Dermis microvascular lymphatic vessel endothelial cell (primary cell): ENCODE measurements at places on chromosomes 5 and 9.

DNA sequence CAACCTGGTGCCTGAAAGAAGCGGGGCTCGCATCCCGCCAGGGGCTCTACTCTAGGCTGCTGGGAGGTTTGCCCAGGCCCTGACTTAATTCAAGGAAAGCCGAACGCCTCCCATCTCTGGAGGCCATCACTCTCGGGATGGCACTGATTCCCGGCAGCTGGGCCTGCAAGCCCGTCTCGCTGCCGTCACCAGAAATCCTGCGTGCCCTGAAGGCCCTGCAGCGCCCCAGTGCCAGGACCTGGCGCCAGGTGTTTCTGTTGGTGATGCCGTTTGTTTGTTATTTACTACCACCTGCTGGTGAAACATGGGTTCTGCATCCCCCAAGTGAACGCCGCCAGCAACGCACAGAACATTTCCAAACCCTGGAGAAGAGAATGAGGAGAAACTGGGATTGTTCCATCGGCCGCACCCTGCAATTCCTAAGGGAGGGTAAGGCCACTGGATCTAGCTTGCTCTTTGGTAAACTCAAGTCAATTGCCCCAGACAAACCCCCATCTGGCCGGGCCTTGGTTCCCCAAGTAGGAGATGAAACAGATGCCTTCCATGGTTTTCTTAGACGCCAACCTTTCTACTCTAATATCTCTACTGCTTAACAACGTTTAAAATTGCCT is 77.9 kb downstream of the AK8 start:
- peak; percentile 49 for DNase-seq

DNA sequence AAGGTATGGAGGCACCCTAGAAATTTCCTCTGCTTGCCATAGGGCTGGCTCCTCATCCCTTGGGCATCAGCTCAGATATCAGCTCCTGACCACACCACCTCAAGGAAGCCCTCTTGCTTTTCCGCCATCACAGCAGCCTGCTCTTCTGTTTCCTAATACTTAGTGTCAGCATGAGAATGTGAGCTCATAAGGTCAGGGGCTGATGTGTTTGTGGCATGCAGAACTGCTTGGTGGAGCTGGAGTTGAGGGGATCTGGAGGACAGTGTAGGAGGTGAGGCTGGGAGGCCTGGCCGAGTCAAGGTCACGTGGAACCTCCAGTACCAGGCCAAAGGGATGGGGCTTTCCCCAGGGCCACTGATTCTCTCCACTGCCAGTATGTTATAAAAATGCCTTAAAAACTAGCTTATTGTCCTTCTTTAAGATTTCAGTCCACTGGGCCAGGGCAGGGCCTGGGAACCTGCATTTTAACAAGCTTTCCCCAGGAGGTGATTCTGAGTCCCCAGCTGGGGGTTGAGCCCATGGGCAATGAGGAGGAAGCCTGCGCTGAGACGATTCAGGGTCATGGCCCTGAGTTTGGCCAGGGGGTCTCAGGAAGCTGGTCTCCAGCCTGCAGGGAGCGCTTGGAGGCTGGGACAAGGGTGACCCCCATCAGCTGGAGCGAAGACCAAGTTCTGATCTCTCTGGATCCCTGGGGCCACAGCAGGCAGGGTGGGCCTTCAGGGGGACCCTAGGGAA is 28.6 kb downstream of the DAB2IP start:
- DNase-seq: no peak

GRCh38 chr5:178790371-178790770 is 59.9 kb upstream of the ZNF354A start:
- no peak for DNase-seq

DNA sequence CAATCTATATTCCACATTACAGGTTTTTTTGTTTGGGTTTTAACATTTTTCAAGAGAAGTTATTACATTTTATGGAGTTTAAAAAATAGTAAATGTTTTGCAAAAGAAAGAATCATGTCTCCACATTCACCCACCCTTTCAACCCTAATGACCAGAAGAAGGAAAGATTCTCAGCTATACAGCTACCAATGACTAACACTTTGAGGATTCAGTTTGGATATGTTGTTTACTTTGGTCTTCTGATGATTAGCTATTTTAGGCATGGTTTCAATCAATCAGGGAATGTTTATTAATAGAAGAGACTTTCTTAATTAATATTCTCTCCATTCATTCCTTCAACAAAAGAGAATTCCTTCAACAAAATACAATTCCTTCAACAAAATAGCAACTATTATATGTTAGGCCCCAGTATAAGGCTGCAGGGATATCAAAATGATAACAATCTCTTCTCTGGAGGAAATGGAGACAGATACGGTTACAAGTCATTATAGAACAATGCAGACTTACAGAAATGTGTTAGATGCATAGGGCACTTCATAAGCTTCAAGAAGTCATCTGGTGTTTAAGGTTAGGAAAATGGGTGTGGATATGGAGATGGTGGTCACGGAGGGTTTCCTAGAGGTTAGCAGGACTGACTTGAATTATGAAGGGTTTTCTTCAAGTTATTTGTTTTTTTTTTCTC is 9.3 kb upstream of the NR3C1 start:
- no peak for DNase-seq

DNA sequence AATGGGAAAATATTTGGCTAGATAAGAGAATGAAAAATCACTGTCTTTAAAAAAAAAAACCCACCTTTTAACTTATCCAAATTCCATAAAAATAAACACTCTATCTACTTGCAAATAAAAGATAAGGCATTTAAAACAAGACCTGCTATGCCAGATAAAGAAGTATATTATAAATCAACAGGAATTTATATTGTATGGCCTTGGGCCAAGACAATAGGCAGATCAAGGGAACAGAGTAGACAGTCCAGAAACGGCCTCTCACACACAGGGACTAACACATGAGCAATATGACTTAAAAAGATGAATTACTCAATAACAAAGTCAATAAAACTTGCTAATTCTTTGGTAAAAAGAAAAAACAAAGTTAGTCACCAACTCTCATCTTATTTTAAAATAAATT is 34.7 kb upstream of the ICE1 start:
- no peak for DNase-seq

DNA sequence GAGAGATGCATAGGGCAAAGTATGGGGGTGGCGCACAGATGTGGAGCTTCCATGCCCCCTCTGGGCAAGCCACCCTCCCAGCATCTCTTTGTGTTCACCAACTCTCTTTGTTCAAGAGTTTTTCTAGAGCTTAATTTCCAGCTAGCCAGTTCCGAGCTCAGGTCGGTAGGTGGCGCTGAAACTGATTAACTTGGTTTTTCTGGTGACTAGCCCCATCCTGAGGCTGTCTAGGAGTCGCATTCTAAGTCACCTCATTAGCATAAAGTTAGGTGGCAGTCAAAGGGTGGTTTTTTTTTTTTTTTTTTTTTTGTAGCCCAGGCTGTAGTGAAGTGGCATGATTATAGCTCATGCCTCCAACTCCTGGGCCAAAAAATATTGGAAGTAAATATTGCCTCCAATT is 476.4 kb downstream of the KDM4C start:
- DNase-seq: peak; percentile 10

- no peak for DNase-seq
These were observed 21.5 kb downstream of the PTGS1 start for GRCh38 chr9:122392284-122392683.

GRCh38 chr9:94083384-94083783 is 880 bp upstream of the PTPDC1 start:
- DNase-seq: no peak

DNA sequence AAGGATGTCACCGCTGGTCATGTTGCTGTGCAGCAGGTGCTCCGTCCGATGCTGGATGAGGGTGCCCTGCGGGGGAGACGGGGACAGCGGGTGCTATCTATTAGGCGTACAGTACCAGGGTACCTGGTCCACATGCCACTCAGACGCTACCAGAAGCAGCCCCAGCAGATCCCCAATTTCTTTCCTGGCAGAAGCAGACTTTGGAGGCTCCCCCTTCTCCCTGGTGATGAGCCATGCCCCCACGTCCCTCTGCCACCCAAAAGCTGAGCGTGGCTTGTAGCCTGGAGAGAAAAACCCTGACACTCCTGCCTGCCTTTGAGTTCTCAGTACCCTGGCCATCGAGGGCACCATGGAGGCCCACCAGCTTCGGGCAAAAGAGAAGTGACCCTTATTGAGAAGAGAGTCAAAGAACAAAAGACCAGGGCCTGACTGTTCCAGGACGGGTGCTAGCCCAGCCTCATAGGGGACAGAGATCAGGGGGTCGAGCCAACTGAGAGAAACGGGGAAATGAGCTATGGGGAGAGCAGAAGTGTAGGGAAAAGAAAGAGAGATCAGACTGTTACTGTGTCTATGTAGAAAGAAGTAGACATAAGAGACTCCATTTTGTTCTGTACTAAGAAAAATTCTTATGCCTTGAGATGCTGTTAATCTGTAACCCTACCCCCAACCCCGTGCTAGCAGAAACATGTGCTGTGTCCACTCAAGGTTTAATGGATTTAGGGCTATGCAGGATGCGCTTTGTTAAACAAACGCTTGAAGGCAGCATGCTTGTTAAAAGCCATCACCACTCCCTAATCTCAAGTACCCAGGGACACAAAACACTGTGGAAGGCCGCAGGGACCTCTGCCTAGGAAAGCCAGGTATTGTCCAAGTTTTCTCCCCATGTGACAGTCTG is 62.0 kb upstream of the ZNF354B start:
- DNase-seq: no peak

DNA sequence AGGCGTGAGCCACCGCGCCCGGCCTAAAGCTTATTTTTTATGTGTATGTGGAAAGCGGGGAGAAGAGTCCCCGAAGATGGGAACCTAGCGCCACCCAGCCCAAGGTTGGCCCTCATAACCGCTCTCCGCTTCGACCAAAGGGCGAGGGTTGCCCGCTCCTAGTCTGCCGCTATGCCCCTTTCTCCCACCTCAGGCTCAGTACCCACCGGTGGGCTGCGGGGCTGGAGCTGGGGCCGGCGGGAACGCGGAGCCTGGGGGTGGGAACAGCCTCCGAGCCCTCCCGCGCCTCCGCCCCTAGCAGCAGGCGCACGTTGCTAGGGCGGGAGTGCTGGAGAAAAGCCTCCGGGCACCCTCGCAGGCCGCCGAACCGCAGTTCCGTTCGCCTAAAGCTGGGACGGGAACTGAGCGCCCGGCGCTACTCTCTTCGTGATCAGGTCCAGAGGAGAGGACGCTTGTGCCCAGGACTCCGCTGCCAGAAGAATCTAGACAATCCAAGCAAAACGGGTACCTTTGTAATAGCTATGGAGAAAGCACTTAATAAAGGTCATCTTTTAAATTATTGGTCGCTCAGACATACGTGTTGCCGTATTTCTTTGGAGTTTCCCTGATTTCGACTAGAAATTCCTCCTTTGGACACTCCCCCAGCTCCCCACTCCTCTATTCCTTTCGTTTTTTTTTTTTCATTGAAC is at the start of gene WDR31:
Gene WDR31 (minus strand): TSS at position 265 of the 689 bp plus-strand sequence. CDS start 8,253 bp downstream, outside the sequence.
- peak; percentile 80 for DNase-seq

DNA sequence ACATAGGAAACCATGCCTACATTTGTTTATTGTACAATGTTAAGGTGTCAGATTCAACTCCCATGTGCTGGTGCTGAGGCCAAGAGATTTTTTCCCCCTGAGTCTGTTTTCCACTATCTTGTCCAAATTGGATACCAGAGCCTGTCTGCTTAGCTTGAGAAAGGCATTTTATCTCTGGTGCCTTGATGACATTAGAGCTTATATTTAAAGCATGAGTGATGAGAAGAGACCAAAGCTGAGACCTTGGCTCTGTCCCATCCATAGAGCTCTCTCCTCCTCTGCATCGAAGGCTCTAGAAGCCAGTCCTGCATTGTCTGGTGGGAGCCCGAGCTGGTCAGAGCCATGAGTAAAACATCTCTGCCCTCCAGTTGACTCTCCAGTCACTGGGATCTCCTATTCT is 10.4 kb upstream of the PPP2CA start:
- DNase-seq: no peak
